Left kidney (tissue), 8 donors: ENCODE measurements at places on chromosomes 1 and 21.
A peak's percentile ranks its signal among the peaks of the same experiment; 100 is the strongest.

DNA sequence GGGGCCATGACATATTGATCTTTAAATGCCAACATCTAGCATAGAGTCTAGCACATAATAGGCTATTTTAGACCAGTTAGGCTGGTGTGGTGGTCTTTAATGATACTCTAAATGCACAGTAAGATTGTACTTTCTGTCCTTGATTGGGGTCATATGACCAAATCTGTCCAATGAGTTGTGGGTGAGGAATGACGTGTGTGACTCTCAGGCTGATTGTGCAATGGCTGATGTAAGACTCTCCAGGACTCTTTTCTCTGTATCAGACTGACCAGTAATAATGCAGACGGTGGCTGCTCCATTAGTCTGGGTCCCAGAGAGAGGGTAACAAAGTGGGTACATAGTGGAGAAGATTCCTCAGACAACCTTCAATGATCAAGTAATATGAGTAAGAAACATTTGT lies 541.6 kb upstream of the CAMK1G start:
- DNase-seq = no peak

DNA sequence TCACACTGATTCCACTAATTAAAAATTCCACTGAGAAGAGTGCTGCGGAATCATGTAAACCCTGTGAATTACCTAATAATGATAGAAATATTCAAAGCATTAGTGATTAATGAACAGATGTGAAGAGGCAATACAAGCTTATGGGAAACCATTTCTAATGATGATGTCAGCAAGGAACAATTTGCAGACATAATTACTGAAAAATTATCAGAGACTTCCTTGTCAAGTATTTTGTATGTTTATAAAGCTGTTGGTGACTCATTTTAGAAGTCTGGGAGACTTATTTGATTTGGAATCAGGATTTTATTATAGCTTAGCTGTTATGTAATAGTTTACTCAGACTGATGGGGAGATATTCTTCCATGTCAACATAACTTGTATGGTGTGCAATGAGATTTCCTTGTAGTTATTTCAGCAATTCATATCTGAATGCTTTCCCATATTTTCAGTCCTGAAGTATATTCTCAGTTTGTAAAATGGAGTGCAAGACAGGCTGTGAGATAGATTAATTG lies 135.5 kb downstream of the TGFB2 start:
- no peak for DNase-seq

- DNase-seq = no peak
These were observed 59.6 kb downstream of the SMYD3 start for GRCh38 chr1:246447501-246447900.

DNA sequence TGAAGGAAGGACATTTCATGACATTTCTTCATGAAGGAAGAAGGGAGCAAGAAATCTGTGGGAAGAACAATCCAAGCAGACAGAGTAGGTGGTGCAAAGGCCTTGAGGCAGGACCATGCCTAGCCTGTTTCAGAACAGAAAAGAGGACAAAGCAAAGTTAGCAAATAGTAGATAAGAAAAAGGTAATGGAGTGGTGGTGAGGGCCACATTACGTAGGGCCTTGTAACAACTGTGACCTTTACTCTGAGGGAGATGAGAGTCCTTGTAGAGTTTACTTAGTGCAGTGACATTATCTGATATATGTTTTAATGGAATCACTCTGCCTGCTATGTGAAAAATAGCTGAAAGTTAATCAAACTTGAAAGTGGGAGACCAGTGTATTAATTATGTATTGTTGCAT lies 6.4 kb upstream of the TSNAX start:
- DNase-seq = no peak

GRCh38 chr1:119080586-119080985 lies 59.9 kb downstream of the WARS2 start:
- DNase-seq = no peak

DNA sequence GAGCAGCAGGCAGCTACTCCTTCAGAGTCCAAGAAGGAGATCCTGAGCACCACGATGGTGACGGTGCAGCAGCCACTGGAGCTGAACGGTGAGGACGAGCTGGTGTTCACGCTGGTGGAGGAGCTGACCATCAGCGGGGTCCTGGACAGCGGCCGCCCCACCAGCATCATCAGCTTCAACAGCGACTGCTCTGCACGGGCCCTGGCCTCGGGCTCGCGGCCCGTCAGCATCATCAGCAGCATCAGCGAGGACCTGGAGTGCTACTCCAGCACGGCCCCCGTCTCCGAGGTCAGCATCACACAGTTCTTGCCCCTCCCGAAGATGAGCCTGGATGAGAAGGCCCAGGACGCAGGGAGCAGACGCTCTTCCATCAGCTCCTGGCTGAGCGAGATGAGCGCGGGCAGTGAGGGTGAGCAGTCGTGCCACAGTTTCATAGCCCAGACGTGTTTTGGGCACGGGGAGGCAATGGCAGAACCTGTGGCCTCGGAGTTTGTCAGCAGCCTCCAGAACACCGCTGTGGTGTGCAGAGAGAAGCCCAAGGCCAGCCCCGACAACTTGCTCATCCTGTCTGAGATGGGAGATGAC lies 531.8 kb downstream of the KIF26B start:
- no peak for DNase-seq

GRCh38 chr1:82491301-82492048 lies 690.7 kb downstream of the ADGRL2 start:
- peak; percentile 20 for DNase-seq

GRCh38 chr1:97802011-97802410 lies 118.8 kb downstream of the DPYD start:
- no peak for DNase-seq

DNA sequence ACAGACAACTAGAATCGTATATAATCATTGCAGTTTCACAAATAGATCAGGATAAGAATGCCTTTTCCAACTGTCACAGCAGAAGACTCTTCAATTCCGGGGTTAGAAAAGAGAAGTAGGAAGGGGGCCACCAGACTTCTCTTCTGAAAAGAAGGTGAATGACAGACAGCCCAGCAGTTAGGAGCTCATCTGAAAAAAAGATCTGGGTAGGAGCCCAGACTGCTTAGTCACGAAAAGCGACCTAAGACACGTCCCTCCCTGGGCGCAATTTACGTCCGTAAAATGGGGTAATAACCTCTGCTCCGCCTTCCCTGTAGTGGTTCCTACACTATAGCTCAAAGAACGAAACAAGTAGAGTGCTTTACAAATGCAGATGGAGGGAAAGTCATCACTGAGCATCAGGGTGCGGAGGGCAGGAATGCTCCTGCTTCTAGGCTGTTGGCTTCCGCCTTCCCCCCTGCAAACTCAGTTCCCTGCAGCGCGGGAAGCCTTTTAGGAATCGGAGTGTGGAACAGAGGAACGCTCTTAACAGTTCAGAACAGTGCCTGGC lies 582 bp downstream of the ORC1 start:
- DNase-seq = peak; percentile 11

DNA sequence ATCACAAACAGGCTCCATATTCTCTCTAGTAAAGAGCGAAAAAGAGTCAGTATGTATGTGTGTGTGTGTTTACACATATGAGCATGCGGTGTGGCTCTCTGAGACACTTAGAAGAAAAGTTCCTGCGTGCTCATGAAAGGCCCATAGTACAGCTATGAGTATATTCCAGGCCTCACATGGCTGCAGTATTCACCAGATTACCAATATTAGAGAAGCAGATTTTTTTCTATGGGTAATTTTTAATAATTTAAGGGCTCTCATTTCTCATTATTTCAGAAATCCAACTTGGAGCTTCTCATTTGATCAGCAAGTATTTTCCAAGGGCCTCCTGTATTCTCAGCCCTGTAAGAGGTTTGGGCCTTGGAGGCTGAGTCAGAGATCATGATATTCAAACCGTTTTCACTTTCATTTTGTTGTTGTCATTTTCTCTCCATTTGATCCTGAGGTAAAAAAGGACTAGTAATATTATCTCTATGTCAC lies 232.9 kb upstream of the SGIP1 start:
- no peak for DNase-seq

DNA sequence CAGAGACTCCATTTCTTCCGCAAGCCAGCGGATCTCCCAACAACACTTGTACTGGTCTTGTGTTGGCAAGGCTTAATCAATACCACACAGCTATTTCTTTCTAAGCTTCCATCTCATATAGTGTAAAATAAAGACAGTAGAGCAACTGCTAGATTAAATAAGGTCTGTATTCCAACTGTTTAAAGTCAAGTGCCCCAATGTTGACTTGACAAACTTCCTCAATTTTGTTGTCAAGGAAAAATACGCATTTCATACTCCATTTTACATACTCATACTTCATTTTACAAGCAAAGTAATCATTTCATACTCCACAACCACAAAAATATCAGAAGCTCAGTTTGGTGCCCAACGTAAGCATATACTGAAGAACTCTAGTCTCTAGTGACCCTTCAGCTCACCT lies 143.0 kb downstream of the RERE start:
- DNase-seq = no peak

DNA sequence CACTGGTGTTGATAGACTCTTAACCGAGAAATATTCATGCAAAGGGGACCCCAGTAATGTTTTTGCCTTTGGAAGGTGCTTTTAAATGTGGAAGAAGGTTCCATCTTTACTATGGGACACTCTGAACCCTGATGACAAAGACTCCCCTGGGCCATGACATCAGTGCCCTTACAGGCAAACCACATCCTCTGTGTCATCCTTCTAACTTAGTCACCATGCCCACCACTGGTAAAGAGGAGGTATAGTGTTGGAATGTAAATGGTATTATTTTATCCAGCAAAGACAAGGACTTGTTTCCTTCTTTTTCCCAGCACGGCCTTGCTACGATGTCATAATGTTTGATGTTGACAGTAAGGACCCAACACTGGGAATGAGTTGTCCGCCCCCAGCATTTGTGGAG lies 12.6 kb downstream of the METTL13 start:
- DNase-seq = no peak

DNA sequence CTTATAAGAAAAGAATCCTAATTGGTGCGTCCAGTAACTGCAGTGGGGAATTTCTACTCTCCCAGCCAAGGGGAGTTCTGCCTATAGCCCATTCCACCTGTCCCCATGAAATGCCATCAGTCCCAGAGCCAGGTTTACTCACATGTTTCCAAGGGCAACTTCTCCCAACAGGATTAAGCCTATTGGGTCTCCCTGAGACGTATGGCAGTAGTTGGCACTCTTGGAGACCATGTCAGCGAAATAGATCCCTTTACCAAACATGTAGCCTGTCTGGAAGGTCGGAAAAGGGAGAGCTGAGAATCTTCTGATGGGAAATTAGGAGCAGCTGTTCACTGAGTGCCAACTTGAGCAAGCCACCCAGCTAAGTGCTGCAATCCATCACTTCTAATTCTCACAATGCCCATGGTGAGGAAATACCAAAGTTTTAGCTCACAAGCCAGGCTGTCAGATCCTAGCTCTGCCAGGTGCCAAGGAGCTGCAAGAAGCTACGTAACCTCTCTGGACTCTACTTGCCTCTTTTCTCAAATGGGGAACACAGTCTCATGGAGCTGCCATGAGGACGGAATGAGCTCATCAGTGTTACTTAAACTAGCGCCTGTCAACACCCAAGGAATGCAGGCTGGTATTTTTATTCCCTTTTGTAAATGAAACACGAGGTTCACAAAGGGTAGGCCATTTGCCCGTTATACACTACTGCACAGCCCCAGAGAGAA lies 43.9 kb downstream of the PARP1 start:
- DNase-seq = no peak

DNA sequence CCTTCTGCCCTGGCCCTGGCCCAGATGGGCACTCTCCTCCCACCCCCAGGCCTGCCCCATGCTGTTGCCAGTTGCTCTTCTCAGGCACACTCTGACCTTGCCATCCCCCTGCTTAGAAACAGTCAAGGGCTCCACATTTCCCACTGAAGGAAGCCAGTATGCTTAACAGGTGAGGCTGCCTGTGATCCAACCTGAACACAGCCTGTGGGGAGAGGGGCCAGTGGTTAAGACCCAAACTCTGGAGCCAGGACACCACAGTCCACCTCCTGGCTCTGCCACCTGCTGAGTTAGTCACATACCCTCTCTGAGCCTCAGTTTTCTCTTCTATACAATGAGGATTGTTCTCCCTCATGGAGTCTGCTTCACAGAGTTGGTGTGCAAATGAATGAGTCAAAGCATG lies 526.9 kb downstream of the MATN1 start:
- no peak for DNase-seq

DNA sequence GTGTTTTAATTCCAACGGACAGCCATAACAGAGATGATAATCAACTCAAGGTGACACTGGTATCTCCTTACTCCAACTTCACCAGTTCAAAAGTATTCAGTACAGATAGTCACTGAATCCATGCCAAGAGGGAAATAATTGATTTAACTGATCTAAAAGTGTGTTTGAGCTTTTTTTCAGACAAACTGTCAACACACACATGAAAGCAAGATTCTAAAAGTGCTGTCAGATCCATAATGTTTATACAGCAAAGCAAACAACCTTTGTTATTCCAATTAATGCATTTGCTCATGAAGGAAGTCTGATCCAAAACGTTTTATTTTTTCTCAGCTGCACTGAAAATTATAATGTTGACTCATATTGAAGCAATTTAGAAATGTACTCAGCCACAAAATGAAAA lies 5.9 kb upstream of the PRKAA2 start:
- DNase-seq = no peak

DNA sequence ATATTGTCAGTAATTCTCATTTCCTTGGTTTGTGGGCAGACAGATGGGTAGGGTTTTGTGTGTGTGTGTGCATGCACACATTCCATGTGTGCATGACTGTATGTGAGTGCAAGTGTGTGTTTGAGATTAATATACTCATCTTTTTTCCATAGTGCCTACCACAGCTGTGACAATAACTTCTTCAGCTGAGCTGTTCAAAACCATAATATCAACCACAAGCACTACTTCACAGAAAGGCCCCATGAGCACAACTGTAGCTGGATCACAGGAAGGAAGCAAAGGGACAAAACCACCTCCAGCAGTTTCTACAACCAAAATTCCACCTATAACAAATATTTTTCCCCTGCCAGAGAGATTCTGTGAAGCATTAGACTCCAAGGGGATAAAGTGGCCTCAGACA lies 149.3 kb downstream of the ADGRL2 start:
- DNase-seq = no peak

GRCh38 chr1:233111731-233112130 lies 161.3 kb downstream of the NTPCR start:
- no peak for DNase-seq

DNA sequence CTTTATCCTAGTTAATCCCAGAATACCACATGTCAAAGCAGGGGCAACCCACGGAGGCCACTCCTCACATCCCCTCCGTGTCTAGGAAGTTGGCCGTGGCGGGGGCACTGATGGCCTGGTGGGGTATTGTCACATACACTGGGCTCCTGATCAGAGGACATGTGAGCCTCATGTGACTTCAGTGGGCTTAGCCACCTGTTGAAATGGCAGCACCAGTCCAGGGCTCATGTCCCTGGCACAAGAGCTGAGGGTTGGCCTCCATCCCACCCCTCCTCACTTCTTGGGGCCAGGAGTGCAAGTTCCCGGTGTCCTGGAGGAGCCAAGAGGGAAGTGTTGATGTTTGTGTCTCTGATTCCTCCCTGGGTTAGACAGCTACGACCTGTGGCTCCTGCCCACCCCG lies 313.4 kb downstream of the CAMTA1 start:
- DNase-seq = no peak
